Cerebellar nuclear complex (tissue), 1 donor: ENCODE measurements at places on chromosomes 4 and X.

- DNase-seq, result no peak
Measured at GRCh38 chr4:59387759-59388758, 1812.1 kb upstream of the ADGRL3 start.

- DNase-seq, result no peak
Measured at GRCh38 chr4:93633721-93634120, 194.8 kb upstream of the ATOH1 start.

DNA sequence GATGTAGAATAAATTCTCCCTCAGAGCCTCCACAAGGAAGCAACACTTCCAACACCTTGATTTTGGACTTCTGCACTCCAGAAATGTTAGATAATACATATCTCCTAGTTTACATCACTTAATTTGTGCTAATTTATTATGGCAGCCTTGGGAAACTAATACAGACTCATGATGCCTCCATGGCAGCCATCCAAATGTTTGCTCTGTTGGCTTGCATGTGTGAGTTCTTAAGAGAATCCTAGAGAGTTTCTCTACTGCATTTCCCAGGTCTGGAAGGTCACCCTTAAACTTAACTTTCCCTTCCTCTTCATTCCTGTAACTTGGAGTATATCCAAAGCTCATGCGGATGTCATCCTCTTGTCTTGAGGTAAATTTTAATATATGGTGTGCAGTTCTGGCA, 956.1 kb downstream of the ADGRL3 start:
- no peak for DNase-seq

DNA sequence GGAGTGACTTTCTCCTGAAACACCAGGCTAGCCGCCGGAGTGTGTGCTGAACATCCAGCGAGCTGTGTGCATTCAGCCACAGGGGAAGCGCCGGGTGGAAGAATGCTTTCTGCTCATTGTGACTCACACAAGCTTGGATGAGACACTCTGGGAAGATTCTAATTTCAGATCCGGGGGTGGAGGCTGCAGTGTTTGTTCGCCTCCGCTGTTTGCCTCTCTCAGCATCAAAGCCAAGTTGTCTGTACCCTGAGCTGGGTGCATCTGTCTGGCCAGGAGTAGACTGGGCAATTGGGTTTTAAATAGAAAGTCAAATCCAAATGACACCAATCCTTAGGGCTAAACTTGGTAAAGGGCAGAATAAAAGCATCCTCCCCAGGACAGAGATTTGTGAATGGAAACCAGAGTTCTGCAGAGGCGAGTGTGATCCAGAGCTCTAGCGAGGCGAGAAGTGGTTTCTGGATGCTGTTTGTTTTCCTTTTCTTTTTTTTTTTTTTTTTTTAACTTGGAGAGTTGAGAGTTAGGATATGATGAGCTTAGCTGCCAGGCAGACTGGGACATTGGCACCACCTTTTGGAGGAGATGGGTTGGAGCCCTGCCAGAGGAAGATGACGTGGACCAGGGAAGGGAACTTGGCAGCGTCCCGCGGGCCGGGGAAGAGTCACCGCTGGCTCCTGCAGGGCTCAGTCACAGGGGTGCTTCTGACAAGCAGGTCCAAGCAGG, 196.0 kb upstream of the PSAPL1 start:
- no peak for DNase-seq

- DNase-seq, result no peak
Measured at GRCh38 chrX:18377796-18378195, 23.3 kb upstream of the SCML2 start.

GRCh38 chr4:168664242-168664891, 167.5 kb downstream of the PALLD start:
- no peak for DNase-seq

- DNase-seq, result no peak
Measured at GRCh38 chrX:66024092-66024467, 15.8 kb downstream of the VSIG4 start.

DNA sequence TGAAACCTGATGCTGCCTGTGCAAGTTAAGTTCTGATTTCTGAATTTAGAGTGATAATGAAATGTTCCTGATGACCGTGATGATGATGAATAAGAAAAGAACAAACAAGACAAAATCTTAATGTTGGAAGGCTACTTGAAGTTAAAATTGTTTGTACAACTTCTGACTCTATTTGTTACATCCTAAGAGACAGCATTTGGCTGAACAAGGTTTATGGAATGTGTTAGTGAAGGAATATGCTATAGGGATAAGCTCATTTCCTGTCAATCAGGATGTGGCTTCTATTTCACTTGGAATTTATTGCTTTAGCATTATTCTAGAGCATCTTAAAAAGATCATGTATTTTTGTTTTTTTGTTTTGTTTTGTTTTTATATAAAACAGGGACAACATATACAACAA, 267.5 kb downstream of the FAT4 start:
- no peak for DNase-seq

DNA sequence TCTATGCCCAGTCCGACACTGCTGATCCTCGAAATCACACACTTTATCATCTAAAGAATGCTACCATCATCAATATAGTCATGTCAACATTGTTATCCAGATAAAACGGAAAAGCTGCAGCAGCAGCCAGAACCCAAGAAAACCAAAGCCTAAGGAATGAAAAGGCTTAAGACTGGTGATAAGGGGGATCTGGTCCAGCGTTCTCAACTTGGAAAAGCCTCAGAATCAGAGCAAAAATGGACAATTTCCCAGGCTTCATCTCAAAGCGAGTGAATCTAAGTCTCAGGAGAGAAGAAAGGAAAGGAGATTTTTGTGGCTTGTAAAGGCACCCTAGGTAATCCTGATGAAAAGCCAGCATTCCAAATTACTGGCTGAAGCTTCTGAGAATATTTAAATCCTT, 8.2 kb downstream of the ZNF518B start:
- DNase-seq, result no peak

DNA sequence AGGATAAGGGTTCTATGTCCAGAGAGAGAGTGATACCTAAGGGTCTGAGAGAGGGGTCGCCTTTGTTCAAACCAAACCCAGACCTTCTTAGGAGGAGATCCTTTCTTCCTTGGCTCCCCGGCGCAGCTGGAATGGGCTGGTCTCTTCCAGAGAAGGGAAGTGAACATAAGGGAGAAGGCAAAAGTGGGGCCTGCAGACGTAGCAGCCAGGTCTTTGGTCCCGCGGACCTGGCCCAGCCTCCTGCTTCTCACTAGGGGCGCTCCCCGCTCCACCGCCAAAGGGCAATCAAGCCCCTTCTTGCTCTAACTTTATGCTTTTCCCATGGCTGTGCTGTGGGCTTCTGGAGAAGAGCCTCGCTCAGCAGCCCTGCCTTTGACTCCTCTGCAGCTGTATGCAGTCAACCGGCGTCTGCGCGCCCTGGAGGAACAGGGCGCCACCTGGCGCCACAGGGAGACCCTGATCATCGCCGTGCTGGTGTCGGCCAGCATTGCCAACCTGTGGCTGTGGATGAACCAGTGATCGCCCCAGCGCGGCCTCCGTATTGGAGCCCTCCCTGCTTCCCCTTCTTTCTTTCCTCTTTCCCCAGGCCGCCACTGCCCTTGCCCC, 6.5 kb downstream of the FATE1 start:
- no peak for DNase-seq

DNA sequence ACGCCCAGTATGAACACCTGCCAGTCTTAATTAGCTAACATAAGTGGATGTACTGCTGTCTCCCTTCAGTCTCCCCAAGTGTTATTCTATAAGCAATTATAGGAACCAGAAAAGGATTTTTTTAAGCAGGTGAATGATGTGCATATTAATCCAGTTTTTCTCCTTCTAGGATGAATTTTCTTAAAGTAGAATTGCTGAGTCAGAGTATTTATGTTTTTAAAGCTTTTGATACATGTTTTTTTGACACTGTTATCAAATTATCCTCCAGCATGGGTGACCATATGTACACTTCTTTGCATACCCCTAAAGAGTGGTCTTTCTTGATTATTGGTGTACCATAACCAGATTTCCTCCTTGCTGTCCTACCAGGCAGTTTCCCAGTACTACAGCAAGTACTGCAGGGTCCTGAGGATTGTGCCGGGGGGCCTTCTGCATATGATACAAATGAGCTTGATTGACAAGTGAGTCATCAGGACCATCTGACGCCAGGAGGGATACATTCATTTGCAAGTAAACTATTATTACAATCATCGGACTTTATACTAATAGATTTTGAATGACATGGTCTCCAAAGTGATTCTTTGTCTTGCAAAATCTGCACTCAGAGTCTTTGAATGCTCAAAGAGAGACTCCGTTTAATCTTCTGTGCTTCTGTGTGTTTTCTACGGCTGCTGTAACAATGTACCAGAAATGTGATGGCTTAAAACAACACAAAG, 10.7 kb upstream of the PCYT1B start:
- no peak for DNase-seq

DNA sequence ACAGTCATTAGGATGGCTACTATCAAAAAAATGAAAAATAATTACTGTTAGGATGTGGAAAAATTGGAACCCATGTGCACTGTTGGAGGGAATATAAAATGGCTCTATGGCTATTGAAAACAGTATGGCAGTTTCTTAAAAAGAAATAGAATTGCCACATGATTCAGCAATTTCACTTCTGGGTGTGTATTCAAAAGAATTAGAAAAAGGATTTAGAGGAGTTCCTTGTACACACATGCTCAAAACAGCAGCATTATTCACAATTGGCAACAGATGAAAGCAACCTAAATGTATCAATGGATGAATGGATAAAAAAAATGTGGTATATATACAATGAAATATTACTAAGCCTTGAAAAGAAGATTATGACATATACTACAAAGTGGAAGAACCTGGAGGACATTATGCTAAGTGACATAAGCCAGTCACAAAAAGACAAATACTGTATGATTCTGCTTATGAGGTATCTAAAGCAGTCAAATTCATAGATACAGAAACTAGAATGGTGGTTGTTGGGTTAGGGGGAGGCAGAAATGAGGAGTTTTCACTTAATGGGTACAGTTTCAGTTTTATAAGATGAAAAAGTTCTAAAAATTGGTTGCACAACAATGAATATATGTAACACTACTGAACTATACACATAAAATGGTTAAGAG, 123.2 kb downstream of the ELOVL6 start:
- DNase-seq, result no peak

DNA sequence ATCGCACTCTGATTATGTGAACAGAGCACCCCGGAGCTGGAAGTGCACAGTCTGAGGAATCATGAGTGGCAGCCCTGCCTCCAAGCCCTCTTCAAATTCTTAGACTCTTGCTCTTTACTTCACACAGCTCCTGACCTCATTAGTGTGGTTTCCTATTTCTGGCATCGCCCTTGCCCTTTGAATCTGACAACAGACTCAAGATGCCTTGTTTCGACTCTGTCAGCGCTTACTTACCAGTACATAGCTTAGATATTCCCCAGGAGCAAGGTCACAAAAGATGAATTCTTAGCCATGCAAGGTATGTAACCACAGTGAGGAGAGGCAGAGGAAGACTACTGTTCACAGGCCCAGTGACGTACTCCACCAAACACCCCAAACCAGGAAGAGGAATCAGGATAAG, 167.2 kb downstream of the KDR start:
- DNase-seq, result no peak

- no peak for DNase-seq
Measured at GRCh38 chr4:58760737-58761136, 1650.6 kb upstream of the IGFBP7 start.

DNA sequence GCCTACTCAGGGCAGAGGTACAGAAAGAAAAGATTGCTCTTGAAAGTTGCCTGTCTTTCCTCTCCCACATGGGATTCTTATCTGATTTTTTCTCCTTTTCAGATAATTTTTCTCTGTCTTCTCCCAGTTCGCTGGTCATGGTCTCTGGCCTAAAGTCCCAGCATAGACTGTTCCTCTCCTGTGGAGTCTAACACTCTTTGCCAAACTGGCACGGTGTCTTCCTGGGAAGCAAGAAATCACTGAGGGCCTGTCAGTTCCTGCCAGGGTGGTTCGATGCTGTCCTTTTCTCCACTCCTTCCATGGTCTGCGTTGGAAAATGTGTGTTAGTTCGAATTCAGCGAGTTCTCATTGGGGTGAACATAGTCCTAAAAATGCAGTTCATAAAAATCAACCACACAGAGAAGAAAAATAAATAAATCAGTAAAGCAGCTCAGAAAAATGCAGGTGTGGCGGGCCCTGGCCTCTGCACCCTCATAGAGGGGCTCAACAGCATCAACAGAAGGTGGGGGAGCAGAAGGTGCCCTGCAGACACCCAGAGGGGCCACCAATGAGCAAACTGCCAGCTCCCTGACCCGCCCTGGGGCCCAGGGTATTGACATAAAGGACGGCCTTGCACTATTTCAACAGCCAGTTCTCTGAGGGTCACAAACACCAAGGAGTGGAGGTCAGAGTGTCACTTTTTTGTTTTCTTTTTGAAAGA, 2.1 kb downstream of the RGN start:
- no peak for DNase-seq

DNA sequence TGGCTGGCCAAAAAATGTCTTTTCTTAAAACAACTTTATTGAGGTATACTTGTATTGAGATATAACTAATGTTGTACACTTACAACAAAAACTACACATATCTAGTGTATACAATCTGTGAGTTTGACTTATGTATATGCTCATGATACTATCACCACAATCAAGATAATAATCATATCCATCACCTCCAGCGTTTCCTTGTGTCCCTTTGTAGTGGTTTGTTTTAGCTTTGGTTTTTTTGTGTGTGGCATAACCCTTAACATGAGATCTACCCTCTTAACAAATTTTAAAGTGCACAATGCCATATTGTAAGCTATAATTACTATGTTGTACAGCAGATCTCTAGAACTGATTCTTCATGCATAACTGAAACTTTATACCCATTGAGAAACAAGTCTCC, 13.4 kb upstream of the PCSK1N start:
- DNase-seq, result no peak
